ENCODE measurements at places on chromosomes 2 and 18.

DNA sequence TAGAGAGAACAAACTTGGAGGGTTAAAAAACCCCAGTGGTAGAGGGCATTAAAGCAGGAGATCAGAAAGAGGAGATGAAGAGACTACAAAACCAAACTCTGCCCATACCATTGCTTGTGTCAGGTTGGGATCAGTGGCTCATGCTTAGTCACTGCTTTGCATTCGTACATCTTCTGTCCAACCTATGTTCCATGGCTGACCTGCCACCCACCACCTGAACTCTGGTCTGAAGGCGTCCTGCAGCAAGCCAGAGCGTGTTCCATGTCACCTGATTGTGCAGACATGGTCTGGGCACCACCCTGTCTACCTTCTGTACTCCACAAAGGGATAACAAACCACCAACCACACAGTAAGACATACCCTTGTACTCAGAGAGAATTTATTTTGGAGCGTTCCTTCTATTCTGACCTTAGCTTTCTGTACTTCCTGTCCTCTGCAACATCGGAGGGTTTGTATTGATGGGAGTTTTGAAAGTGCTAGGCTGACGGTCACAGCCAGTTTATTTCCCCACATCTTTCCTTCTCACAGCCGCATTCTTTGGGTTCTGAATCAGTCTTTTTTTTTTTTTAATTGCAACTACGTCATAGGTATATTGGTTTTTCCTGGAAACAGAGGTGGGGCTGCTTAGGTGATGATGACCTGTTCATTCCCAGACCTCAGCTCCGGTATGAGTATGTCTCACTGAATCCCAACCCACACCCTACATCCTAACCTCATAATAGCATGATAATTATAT is 88.3 kb downstream of the SOWAHC start:
- peak; percentile 21 for DNase-seq

DNA sequence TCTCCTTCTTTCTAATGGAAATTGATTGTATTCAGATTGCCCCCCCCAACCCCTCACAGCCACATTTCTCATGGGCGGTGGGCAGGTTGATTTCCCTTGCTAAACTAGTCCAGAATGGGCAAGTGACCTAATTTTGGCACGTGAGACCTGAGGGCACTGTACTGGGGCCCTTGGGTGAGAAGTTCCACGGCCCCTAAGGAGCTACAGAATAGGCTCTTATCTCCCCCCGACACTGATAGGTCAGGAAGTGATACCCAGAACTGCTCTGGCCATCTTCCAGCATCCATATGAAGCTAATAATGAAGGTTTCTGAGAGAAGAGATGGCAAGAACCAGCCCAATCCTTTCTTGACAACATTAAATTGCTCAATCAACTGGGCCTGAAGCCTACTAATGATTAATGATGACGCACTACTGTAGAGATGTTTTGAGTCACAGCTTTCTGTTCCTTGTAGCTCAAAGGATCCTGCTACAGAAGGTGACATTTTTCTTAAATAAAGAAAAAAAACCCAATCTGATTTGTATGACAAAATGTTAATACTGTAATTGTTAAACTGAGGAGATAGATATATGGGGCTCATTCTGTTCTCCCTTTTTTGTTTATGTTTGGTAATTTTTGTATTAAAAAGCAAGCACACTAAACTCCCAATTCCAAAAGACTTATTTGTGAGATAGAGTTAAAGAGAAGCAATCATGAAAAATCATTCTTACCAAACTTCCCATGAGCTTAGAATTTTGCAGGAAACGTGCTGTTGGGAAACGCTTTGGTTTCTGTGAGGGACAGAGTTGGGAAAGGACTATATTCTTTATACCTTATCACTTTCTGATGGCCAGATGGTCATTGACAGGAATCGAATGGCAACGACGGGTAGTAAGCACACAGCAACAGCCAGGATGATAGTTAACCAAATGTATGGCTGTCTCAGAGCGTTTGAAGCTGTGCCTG is 28.2 kb upstream of the NARS1 start:
- DNase-seq = peak; percentile 59

GRCh38 chr2:54417577-54417976 is 38.5 kb upstream of the SPTBN1 start:
- DNase-seq = no peak

DNA sequence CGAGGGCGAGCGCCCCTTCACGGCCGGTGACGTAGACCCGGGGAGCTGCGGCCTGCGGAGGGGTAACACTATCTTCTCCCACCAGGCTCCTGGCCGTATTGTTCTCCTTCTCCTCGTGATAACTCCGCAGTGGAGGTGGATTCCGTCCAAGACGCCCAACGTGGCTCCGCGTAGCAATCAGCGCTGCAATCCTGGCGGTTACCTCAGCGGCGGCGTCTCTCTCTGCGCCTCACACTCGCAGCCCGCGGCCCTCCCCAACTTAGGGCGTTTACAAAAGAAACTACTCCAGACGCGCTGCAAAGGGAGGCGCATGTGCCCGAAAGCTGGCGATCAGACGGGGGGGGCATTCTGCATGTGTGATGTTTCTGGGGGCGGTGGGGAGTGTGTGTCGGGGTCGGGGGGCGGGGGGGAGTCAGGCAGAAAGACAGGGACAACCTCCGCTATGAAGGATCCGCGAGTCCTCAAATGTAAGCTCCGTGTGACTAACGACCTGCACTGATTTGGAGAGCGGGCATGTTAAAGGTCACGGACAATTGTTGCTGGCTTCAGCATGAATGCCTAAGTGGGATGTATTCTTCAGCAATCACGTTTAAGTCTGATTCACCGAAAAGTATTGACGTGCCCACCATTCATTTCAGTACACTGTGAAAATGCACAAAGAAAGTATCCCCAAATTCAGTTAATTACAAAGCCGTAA is 1.3 kb upstream of the ZNF516 start:
- DNase-seq = no peak

DNA sequence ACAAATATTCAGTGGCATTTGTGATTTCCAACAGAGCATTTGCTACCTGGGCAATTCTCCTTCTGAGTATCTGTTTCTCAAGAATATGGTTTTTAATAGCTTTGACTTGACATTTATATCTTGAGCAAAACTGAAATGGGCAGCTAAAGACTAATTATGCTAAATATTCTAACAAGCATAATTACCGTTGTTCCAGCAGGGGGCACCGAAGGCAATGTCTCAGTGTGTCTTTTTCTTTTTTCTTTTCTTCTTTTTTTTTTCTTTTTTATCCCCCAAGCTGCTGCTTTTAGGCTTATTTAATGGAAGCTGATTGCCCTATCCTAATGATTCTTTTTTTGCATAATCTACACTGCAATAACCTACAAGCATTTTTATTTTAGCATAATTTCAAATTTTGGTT is 138.9 kb upstream of the NABP1 start:
- no peak for DNase-seq

- DNase-seq = no peak
Observed at GRCh38 chr18:65975536-65975935, 224.7 kb downstream of the CDH7 start.

DNA sequence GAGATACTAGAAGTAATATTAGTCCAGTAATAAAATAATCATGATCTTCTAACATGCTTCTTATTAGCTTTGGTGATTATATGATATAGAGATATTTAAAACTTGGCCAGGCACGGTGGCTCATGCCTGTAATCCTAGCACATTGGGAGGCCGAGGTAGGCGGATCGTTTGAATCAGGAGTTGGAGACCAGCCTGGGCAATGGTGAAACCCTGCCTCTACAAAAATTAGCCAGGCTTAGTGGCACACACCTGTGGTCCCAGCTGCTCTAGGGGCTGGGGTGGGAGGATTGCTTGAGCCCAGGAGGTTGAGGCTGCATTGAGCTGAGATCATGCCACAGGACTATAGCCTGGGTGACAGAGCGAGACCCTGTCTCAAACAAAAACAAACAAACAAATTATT is 87.0 kb downstream of the WDR7 start:
- no peak for DNase-seq

- DNase-seq = no peak
Observed at GRCh38 chr2:19899985-19900930, 1.5 kb downstream of the TTC32 start.

- DNase-seq = no peak
Observed at GRCh38 chr2:148503516-148503915, 141.0 kb upstream of the EPC2 start.

DNA sequence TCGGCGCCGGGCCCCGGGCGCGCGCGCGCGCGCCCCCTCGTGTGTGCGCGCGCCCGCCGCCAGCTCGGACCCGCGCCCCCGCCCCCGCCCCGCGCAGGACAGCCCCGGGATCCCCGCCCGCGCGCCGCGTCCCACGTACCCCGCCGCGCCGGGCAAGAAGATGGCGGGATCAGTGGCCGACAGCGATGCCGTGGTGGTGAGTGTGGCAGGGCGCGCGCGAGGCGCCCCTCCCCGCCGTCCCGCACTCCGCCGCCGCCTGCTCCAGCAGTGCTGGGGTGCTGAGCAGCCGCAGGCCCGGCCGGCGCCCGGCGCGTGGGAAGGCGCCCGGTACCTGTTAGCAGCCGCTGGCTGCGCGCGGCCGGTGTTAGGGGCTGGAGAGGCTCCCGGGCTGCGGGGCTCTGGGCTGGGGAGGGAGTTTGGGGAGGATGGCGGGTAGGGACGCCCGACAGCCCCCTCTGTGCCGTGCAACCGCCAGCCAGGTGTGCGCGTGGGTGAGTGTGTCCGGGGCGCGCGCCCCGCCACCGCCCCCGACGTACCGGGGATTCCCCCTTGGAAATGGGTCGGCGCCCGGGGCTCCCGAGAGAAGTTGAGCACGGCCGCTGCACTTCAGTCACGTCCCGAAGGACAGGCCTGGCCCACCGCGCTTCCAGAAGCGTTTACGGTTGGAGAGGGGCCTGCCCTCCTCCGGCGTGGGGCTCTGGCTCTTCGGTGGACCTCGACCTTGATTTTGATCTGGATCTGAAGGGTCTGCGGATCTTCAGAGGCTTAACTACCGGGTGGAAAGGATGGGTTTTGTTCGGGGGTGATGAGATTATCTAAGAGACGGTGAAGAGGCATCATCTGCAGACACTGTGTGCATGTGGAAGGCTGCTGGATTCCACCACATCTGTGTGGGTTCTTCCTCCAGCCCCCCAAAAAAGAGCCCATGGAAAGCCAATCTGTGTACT is 697 bp downstream of the LGALSL start:
- no peak for DNase-seq

GRCh38 chr18:62109676-62110075 is 77.2 kb downstream of the PIGN start:
- DNase-seq = no peak

DNA sequence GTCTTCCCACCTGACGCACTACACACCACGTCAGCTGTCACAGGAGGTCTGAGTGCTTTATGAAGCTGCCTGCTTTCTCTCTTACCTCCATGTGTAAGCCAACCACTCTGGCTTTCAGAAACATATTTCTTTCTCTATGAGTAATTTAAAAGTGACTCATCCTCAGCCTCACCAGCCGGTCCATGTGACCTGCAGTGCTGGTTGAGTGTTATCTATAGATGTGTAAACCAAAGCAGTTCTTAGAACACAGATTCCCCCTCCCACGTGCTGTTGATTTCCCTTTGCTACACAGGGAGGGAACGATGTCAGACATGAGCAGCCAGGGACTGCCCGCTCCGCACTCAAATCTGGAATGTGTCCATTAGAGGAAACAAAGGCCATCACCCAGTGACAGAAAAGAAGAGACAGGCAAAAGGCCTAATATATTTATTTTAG is 157.8 kb downstream of the BCL2 start:
- peak; percentile 29 for DNase-seq

- DNase-seq = no peak
Observed at GRCh38 chr2:183224948-183225347, 100.7 kb downstream of the NUP35 start.

- no peak for DNase-seq
Observed at GRCh38 chr2:160474891-160475787, 18.5 kb downstream of the RBMS1 start.

DNA sequence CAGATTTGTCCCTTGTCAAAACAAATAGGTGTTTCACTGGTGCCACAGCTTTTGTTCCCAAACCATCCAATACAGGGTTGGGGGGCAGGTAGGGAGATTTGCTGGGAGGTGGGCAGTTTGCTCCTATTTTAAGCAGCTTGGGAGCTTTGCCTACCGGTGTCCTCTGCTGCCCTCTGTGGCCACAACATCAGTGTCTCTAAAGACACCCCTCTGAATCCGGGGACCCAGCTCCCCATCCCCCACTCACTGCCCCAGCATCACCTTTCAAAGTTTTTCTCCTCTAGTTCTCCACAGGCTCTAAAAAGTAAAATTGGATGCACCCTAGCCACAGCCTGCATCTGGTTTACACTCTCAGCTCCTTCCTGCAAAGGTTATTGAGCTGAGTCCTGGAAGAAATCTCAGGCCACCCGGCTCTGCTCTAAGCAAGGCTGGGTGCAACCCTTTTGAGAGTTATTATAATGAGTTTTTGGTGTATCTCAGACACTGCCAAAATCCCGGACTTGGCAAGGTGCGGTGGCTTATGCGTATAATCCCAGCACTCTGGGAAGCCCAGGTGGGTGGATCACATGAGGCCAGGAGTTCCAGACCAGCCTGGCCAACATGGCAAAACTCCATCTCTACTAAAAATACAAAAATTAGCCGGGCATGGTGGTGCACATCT is 2.9 kb upstream of the EPAS1 start:
- no peak for DNase-seq

DNA sequence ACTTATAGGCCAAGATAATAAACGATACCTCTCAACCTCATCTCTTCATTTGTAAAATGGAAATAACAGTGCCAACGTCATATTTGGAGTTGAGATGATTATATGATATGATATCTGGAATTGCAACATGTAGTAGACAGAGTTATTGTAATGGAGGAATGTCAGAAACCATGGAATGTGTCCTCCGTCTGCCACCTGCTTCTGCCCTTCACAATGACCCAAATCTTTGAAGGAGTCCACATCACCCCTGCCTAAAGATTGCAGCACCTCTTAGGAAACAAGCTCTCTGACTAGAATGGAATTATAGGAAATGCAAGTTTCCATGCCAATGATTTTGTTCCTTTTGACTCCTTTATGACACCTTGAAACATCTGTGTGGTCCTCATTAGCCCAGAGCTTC is 14.9 kb downstream of the NR4A2 start:
- DNase-seq = no peak

DNA sequence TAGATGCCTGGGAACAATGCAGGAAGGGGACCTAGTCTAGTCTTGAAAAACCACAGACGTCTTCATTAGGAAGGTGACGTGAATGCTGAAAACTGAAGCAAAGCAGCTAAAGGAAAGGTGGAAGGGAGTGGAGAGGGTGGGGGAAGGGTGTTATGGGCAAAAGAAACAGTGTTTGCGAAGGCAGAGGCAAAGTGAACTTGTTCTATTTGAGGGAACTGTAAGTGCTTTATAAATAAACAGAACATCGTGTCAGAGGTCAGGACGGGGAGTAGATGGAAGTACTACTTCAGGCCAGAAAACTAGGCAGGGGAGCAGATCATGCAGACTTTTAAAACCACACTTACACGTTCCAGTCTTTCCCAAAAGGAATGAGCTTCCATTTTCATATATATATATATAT is 57.8 kb downstream of the FASTKD2 start:
- no peak for DNase-seq

Measured in GM04503 (cell line).